ENCODE measurements at places on chromosomes 13 and 19.

GRCh38 chr19:2429917-2430535 lies 2.6 kb upstream of the TIMM13 start:
- DNase-seq = no peak

DNA sequence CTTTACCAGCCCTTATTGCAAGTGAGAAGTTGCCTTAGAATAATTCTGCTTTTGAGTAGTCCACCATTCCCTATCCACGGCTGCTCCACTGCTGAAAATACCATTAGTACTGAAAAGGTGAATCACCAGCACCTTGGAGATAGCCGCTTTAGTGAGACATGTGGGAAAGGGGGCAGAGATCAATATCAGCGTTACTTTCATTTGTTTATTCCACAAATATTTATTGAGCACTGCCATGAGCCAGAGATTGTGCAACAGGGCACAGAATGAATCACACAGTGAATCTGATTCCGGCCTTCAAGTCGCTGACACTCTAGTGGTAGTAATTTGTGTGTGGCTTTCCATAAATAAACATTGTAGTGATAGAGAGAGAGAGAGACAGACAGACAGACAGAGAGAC lies 31.5 kb upstream of the MYO16 start:
- DNase-seq = no peak

GRCh38 chr19:13301627-13302334 lies 151.6 kb downstream of the IER2 start:
- DNase-seq = no peak

GRCh38 chr13:109159650-109160309 lies 530.4 kb downstream of the MYO16 start:
- no peak for DNase-seq
